Stimulated activated CD4-positive, alpha-beta T cell treated with anti-CD3 and anti-CD28 coated beads, Interleukin-15, amount 100 ng/mL, for 1 hour (primary cell): ENCODE measurements at places on chromosomes 4 and X.

- DNase-seq, result no peak
Observed at GRCh38 chr4:89140168-89140759, 28.9 kb downstream of the TIGD2 start.

DNA sequence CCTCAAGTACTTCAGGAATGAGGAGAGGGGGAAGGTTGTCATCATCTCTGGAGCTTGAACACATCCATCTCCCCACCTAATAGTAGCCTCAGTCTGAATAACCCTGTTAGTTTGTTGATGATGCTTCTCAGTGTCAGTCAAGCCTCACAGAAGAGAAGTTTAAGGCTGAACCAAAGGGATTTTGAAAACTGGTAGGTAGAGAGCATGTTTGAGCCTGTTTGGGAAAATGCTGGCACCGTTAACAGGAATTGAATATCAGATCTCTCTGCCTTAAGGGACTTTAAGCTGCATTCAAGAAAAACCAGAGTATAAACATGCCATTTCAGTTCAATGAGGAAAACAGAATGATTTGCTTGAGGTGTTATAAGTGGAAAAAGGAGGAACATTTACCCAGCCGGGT, 73.1 kb downstream of the MAPK10 start:
- no peak for DNase-seq

GRCh38 chrX:110145854-110146253, 142.9 kb downstream of the TMEM164 start:
- no peak for DNase-seq

DNA sequence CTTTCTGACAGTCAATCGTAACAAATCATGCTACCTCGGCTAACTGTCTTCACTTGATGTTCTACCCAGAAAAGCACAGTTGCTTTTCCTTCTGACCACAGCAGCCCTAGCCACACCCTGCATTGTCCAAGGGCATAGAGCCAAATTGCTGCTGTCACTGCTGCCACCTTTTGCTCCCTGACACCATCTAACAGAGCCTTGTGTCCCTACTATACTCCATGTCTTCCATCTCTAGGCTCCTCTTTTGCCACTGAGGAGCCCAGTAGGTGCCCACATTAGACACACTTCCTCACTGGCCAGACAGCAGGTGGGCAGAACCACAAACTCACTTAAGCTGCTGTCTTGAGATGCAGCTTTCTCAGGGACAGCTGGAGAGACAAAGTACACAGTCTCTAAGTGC, 91.4 kb downstream of the ANXA3 start:
- no peak for DNase-seq

DNA sequence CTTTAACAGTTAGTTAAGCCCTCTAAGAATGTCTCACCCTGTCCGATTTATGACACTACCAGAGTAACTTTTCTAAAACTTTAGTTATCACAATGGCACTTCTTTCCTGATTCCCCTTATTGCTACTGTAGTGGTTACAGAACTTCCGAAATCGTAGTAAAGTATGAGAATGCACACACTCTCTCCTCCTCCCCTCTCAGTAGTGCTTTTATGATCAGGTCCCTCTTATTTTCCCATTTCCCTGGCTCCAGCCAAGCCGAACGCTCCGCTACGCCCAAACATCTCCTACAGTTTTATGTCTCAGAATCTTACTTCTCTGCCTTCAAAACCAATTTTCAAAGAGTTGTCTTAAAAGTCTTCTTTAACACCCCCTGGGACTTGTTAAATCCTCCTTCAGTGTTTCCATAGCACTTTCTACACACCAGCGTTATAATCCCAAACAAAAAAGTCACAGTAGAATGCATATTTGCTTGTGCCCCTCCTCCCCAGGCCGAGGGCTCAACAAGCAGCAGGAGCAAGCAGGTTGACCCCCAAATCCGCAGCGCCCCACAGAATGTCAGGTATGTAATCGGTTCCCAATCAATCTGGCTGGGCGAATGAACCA, 671 bp downstream of the HPF1 start:
- DNase-seq, result no peak

GRCh38 chr4:144174401-144175067, 34.0 kb upstream of the GYPA start:
- no peak for DNase-seq

DNA sequence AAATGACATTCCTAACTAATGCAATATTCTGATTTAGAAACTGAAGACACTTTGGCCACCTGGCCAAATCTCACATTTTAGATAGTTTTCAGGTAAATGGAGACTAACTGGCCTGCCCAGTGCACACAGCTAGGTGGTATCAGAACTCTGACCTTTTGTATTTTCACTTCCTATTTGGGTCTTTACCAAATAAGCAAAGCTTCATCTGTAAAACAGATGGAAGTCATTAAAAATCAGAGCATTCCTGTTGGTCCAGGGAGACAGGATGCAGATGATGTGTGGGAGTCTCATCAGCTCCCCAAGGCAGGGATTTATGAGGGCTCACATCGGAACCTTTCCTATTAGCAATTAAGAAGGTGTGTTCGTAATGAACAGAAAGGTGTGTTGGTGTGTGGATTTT, 57.7 kb downstream of the ARHGAP10 start:
- DNase-seq, result no peak

DNA sequence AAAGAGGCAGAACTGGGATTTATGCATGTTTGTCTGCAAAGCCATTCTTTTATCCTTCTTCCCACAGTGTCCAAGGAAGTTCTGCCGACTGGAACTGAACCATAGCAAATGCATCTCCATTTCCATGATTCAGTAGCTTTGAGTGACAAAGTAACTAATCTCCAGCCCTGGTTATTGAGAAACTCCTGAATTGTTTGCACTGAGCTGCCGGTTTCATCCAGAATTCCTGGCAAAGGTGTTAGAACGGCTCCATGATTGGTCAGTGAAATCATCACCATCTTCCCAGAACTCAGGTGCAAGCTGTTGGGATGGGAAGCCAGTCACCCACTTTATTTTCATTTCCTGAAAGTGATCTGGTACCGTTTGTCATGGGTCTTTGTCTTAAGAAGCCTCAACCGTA, 47.0 kb upstream of the SLC34A2 start:
- no peak for DNase-seq

DNA sequence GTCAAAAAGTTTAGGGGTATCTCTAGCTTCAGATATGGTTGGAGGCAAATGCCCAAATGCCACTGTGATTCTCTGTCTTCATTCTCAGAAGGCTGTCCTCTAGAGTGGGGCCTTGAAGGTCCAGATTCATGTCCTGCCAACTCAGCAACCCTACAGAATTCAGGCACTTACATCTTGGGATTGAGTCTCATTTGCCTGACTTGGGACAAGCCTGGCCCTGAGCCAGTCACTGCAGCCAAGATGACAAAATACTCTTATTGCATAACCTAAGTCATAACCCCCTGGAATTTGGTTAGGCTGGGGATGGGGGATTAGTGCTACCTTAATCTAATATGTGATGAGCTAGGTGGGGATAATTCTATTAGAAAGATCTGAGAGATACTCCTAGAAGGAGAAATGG, 100.5 kb downstream of the AREG start:
- DNase-seq, result no peak

DNA sequence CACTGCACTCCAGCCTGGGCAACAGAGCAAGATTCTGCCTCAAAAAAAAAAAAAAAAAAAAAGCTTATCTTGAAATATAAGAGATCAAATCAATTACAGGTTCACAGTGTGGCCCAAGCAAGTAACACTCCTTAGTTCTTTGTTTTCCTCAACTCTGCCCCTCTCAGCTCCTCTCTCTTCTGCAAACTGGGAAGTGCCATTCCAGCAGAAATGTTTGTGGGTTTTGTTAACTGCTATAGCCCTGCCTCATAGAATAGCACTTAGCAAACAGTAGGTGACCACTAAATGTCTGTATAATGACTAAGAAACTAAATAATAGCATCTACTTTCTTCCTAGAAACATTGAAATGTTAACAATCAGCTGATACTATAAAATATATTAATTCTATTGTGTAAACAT, 160.0 kb upstream of the NAP1L5 start:
- DNase-seq, result no peak

- DNase-seq, result no peak
Observed at GRCh38 chr4:36439556-36439955, 158.1 kb downstream of the DTHD1 start.

DNA sequence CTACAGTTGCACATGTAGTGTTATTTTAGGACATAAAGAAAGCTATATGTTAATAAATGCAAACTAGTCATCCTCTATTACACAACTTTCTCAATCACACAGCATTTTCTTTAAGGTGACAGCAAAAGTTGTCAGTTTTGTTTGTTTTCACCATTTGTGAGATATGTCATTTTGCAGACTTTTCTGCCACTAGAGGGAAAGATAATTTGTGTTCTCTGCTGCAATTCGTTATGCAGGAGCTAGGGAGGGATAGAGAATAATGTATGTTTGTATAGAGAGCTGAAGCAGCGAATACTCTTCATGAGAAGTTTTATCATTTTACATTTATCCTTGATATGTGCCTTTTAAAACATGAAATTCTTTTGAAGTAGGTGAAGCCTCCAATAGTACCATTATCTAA, 670.6 kb upstream of the ATOH1 start:
- no peak for DNase-seq

DNA sequence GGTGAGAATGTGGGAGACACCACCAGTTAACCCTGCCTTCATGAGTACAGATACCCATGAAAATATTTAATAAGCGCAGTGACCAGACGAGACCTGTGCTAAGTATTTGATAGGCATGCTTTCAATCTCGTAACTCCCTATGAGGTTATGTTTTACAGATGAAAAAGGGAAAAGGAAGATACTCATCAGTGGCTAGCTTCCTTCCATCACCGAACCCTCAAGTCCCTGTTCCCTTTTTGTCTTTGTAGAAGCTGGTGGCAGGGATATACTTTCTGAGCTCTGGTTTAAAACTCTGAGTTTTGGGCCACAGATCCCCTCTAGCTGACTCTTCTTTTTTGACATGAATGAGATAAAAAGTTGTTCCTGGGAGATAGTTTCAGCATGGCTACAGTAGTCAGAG, 26.3 kb downstream of the AFF1 start:
- DNase-seq, result no peak

- DNase-seq, result no peak
Observed at GRCh38 chr4:136900696-136901095, 631.6 kb downstream of the PCDH18 start.

GRCh38 chrX:115284877-115285276, 4.6 kb upstream of the LUZP4 start:
- no peak for DNase-seq

DNA sequence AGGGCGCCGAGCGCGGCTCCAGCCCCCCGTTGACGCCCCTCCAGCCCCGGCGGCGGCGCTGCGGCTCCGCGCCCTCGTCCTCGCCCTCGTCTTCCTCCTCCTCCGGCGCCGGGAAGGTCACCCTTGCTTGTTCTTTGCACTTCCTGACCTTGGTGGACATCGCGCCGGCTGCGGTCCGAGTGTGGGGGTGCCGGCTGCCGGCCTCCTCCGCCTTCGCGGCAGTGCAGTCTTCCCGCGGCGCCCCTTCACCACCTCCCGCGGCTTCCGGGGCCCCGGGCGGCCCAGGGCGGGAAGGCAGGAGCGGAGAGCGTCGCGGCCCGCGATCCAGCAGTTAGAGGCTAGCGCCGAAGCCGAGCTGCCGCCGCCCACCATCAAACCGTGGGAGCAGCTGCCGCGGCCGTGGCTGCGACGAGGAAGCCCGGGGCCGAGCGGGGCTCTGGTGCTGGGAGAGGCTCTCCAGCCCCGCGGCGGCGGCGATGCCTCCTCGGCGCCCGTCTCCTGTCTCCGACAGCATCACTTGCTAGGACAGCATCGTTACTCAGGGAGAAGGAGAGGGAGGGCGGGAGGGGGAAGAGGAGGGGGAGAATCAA, at the start of gene TRPC3:
Gene TRPC3, minus strand, starts transcription at position 540 of the 590 bp plus-strand sequence. Its CDS starts 380 bp downstream, at position 160.
- peak; percentile 21 for DNase-seq

GRCh38 chr4:68576272-68577125, at the start of gene UGT2B17:
UGT2B17 (minus strand) TSS chr4:68576322; CDS start chr4:68568484, 7,838 bp downstream.
- DNase-seq, result no peak

DNA sequence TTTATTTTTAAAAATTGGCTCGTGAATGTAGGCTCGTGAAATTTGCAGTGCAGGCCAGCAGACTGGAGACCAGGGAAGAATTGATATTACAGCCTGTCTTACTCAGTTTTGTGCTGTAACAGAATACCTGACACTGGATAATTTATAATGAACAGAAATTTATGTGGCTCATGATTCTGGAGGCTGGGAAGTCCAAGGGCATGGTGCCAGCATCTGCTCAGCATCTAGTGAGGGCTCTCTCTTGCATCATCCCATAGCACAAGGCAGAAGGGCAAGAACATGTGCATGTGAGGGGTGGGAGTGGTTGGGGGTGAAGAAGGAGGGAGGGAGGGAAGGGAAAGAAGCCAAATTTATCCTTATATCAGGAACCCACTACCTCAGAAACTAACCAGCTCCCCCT, 13.7 kb upstream of the CLTRN start:
- no peak for DNase-seq

DNA sequence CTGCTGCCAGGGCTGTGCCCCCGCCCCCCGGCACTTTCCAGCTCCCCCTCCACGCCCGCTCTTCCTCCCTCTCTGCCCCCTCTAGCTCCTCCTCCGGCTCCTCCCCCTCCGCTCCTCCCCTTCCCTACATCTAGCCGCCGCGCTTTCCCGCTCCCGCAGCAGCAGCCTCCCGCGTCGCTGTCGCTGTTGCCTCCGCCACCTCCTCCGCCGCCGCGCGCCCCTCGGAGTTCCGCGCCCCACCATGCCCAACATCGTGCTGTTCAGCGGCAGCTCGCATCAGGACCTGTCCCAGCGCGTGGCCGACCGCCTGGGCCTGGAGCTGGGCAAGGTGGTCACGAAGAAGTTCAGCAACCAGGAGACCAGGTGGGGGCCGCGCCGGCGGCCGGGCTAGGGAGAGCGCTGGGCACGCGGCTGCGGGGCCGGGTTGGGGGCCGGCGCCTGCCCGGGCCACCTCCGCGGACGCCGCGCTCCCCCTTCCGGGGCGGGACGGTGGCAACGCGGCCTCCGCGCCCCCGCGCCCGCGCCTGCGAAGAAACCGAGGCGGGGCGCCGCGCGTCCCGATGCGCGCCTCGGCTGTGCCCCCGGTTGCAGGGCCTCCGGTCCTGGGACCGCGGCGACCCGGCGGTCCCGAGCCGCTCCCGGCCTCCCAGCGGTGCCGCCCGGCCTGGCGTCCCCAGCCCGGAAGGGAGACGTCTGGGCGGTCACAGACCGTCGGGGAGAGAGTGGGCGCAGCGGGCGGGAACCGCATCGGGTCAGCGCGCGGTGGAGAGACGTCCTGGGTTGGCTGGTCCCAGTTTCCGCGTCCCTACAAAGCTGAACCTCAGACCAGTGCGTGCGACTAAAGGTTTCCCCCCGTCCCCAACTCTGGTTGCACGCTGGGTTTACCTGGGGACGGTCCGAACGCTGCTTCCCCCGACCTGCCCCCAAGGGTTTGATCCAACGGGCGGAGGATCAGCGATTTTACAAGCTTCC, at the start of gene PRPS2:
Gene PRPS2, plus strand, starts transcription at position 156 of the 972 bp plus-strand sequence. Its CDS starts 86 bp downstream, at position 242.
- peak; percentile 34 for DNase-seq

GRCh38 chr4:185108669-185109068, 34.4 kb upstream of the SLC25A4 start:
- DNase-seq, result no peak

DNA sequence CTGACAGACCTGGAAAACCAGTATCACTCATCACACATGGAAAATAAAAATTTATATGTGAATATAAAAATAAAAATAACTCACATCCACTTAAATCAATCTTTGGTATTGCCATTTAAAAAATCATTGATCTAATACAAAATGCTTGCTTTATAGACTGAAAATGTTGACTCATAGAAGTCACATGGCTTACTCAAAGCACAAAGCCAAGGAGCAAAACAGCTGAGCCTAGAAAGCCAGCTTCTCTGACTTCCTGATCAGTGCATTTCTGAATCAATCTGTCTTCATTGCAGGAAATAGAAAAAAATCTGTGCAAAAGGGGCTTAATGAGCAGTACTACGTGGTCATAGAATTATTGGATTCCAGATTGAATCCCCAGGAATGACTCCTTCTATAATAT, 176.9 kb upstream of the HS3ST1 start:
- DNase-seq, result no peak

GRCh38 chrX:51569561-51569960, 49.2 kb downstream of the CENPVL3 start:
- no peak for DNase-seq
